ENCODE measurements at places on chromosomes 11 and 22.

DNA sequence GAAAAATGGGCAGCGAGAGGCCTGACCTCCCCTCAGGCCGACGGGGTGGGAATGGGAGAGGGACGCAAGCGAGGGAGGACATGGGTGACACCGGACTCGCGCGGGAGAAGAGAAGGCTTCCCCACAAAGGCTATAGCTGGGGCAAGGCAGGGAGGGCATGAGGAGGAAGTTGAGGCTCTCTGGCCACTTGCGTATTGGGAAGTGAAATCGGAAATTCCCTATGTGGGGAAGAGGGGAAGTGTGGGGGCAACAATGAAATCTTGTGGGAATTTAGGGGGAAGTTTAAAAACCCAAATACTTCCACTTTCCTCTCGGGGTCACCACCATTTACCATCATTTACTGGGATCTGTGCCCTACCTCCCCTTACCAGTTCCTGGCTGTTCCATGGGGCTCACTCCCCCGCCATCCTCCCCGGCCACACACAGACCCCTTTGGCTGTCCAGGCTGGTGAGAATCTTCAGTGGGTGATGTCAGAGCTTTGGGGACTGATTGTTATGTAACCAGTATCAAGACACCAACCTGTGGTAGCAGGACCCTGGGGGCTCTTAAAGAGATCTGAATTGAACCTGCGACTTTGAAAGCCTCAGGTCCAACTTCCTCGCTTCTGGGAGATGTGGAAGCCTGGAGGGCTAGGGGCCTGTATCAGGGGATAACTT, 951 bp upstream of the EHD1 start:
- H3K4me3 ChIP-seq, result peak overlapping the region; percentile 92
- no peaks in the 10 kb centered on the region for H3K27me3 ChIP-seq
- DNase-seq, result no peak
- peak overlapping the region; percentile 57 for H3K27ac ChIP-seq
- H3K4me1 ChIP-seq, result peaks cover 17% of the 10 kb centered on the region

DNA sequence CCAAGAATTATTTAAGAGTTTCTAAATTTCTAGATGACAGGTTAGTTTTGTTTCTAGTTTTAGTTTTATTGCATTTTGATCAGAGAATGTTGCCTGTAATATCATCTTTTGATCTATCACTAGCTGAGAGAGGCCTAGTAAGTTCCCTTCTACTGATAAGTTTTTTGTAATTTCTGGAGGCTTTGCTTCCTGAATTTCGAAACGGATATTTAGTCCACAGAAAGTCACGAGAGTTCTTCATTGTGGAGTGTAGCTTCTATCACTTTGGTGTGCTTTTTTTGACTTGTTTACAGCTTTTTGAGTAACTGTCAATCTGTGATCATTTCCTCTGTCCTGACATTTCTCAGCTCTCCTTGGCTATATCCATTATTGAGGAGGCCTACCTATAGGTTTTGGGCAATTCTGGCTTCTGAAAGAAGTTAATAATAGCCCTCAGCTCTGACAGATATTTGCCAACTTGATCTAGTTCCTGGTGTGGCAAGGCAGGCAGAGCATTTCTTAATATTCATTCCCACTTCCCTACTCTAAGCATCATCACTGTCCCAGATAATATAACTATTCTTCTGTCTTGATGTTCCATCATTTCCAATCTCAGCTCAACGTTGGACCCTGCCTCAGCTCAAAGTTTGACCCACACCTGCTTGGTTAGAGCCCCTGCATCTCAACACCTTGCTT, 171.3 kb downstream of the BLID start:
- H3K27ac ChIP-seq, result no peak overlapping the region
- no peak overlapping the region for H3K4me3 ChIP-seq
- no peaks in the 10 kb centered on the region for H3K36me3 ChIP-seq
- H3K27me3 ChIP-seq, result no peaks in the 10 kb centered on the region

DNA sequence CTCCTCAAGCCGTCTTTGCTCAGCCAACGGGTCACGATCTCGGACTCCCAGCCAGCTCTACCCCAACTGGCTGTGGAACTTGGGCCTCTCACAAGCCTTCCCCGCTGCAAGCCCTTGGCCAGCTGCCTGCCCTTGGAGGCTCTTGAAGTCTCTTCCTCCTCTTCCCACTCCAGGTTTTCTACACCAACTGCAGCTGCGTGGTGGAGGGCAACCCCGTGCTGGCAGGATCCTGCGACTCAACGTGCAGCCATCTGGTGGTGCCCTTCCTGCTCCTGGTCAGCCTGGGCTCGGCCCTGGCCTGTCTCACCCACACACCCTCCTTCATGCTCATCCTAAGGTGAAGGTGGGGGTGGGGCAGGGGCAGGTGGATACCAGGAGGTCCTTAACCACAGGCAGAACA, 40.5 kb upstream of the TPBGL start:
- no peak overlapping the region for H3K27ac ChIP-seq
- no peak overlapping the region for H3K4me3 ChIP-seq

DNA sequence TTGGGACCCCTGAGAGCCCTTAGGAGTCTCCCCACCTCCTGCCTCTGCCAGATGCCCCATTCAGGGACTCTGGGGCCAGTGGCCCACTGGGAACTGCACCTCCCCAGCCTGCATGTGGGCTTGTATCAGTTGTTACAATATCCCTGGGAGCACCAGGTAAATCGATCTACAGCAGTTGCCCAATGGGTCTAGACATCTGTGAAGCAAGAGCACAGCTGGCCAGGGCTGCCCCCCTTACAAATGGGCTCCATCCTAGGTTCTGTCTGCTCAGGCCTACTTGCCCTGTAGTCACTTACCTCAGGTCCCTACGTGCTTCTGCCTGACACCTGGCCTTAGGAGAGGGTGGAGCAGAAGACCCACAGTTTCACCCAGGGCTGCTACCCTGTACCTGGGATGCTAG, 62.7 kb downstream of the HIRA start:
- H3K27me3 ChIP-seq, result no peaks in the 10 kb centered on the region
- no peak overlapping the region for H3K4me3 ChIP-seq
- H3K36me3 ChIP-seq, result peaks cover 20% of the 10 kb centered on the region
- H3K27ac ChIP-seq, result no peak overlapping the region

DNA sequence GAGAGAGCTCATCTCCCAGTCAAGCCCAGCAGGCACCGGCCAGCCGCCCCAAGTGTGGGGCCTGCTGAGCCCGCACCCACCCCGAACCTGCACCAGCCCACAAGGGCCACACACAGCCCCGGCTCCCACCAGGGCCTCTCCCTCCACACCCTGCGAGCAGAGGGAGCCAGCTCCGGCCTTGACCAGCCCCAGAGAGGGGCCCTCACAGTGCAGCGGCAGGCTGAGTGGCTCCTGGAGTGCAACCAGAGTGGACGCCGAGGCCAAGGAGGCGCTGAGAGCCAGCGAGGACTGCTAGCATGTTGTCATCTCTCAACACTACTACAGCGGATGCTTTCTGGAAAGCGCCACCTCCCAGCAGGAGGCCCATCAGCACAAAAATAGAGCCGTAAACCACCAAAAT, 10.9 kb downstream of the DEFB108B start:
- H3K36me3 ChIP-seq, result no peaks in the 10 kb centered on the region
- no peaks in the 10 kb centered on the region for H3K4me1 ChIP-seq
- no peak overlapping the region for H3K4me3 ChIP-seq
- no peak overlapping the region for H3K27ac ChIP-seq
